ENCODE measurements at places on chromosomes 1 and 21.

GRCh38 chr1:237838320-237838719 lies 52.4 kb downstream of the ZP4 start:
- DNase-seq, result no peak

- DNase-seq, result no peak
Measured at GRCh38 chr1:187517546-187517945, 688.8 kb downstream of the PLA2G4A start.

DNA sequence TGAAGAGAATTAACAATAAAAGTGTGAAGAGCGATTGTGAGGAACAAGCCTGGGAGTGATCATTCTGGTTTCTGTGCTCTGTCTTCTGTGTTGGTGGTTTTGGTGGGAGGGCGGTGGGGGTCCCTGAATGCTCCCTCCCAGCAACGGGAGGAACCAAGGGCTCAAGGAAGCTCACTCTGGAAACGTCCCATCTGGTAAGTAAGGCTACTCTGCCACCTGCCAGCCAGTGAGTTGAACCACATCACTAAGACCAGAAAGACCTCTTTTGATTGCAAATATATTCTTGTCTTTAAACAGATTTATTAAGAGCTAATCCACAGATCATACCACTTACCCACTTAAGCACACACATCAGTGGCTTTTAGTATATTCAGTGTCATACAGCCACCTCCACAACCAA lies 125.0 kb downstream of the PRDM2 start:
- DNase-seq, result no peak

DNA sequence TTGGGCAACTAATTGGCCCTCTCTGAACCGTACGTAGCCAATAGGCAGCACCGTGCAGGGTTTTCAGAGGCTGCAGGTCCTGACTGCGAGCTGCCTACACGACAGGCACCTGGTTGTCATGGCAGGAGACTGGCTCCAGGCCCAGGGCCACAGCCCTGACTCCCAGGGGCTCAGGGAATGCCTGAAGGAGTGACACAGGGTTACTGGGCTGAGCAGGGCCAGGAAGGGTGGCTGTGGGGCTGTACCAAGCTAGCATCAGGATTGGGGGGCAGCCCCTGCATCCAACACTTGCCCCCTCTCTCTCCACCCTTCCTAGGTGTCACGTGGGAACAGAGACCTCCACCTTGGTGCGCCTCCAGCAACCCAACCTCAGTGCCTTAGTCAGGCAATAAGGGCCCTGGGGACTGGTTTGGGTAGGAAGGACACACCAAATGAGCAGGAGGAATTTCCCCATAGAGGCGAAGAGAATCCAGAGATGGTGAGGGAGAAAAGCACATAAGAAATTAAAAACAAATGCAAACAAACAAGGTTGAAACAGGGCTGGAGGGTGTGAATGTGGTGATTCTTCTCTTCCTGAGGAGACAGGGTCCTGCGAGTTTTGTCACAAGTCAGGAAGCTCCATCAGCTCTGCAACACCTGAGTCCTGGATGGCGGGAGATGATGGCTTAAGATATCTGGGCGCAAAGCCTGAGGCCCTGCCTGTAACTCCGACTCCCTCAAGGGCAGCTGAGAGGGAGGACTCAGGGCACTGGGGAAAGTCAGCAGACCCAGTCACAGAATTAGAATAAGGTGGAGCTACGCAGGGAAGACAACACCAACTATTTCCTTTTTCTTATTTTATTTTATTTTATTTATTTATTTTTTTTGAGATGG lies 19.7 kb upstream of the RNU1-4 start:
- no peak for DNase-seq

GRCh38 chr1:167439301-167439988 lies 78.9 kb downstream of the CD247 start:
- peak; percentile 31 for DNase-seq

DNA sequence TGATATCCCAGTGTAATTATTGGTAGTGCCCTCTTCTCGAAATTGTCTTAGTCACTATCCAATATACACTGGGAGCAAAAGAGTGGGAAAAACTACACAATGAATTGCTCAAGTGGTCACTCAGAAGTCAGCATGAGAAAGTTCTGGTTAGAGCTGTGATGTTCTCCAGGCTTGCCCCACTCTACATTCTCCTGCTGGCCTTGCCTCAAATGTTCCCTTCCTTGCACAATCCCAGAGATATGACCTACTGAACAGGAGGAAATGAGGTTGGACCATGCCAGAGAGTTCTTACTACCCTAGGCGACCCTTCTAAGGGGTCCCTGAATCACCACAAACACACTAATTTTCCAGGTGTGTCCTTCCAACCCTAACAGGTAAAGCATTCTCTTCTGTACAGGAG lies 40.8 kb downstream of the GLUL start:
- no peak for DNase-seq

DNA sequence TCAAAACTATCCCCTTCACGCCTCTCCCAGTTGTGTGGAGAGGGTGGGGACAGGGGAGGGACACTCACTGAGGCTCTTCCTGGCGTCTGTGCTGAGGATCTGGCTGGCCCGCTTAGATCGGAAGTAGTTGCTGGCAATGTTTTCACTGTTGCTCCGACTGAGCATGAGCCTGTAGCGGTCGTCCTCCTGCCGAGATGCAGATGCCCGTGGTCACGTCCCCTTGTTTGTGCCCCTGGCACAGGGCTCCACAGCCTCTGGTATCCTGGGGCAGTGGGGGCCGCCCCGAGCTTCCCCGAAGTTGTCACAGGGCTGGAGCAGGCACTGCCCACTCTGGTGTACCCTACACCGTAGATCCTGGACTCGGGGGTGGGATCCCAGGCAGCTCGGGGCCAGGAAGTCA lies 5.0 kb upstream of the DDOST start:
- no peak for DNase-seq

GRCh38 chr1:182249201-182249676 lies 142.4 kb downstream of the GLUL start:
- DNase-seq, result no peak

DNA sequence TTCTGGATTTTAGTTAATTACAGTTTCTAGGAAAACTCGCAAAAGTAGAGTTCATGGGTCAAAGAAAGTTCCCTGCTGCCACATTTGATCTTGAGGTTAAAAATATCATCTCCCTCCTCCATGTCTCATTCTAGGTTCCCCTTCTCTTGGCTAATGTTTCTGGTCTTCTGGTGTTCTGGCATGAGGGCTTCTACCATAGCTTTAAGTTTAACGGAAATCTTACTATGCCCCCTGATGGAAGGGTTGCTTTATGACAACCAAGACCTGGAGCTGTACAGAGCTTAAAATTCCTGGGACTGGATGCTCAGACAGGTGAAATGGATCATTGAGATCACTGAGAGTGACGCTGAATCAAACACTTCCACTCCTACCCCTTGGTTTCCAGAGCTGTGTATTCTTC lies 1881.7 kb downstream of the MRPL39 start:
- no peak for DNase-seq

DNA sequence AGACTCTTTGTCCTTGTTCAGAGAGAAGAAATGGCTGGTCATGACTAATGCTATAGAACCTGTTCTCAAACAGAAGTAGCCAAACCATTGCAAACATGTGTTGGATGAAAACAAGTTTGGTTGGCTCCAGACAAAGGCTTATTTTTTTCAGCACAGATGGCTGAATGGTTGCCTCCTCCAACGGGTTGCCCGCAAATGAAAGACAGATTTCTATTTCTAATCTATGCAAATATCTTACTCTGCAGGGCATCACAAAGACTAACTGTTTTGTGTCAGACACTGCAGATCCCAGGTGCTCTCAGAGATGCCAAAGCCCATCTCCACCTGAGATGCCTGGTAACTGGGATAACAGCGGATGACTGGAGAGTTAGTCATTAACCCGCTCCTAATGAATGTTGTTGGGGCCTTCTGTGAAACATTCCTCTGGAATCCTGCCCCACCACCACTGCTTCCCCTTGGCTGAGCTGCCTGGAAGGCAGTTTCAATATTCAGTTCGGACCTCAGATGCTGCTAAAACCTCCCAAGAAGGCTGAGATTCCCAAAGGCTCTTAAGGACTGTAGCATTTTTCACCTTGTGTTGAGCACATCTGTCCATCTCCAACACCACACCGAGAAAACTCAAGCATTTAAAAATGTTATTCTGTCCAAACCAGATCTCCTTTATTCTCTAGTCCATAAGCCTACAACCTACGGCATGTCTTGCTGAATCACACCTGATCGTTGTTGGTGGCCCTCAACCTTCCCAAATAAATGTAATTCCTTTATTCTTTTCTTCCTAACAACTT lies 104.4 kb downstream of the PTPN14 start:
- DNase-seq, result no peak

- no peak for DNase-seq
Measured at GRCh38 chr1:109816975-109817535, 53.3 kb upstream of the EPS8L3 start.

GRCh38 chr1:58804853-58805565 lies 21.2 kb upstream of the JUN start:
- no peak for DNase-seq

DNA sequence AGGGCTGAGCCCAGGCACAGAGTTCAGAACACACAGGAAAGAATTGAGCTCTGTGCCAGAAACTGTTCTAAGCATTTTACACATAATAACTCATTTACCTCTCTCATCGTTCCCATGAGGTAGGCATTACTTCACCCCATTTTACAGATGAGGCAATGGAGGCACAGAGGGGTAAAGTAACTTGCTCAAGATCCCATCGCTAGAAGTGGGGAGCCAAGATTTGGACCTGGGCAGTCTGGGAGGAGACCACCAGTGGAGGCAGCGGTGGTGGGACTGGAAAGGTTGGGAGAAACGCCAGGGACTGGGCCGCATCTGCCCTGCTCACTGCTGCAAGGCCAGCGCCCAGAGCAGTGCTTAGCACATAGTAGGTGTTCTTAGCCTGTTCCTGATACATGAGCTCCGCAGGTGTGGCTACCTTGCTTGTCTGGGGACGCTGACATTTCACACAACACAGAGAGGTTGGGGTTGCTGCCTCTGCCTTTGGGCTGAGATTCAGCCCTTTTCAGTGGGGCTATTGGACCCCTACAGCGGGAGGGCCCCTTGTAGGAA lies 27.8 kb upstream of the EPS8L3 start:
- no peak for DNase-seq

- no peak for DNase-seq
Measured at GRCh38 chr1:204227351-204227750, 13.6 kb upstream of the GOLT1A start.

DNA sequence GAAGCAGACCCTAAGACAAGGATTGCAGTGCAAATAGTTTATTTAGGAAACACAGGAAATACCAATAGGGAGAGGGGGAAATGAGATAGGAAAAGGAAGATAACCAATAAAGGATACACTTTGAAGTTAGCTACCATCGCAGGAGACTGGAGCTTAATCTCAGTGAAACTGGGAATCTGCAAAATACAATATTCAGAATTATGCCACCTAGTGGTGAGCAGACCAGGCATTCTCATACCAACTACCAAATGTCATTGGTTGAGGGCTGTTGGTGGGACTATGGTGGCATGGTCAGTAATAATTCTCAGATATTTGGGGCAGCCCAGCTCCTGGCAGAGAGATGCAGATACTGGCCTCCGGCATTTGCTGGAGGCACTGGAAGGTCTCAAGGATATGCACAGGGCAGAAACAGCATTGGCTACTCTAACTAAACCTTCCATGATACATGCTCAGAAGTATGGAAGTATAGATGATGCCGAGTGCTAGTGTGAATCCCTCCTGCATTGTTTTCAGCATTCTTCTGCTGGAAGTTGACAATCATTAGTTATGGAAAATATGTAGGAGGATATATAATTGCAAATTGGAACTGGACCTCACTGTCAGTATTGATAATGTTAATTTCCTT lies 11.8 kb upstream of the ZFP69B start:
- DNase-seq, result peak; percentile 21

- DNase-seq, result no peak
Measured at GRCh38 chr1:17875171-17875881, 120.2 kb downstream of the ACTL8 start.

DNA sequence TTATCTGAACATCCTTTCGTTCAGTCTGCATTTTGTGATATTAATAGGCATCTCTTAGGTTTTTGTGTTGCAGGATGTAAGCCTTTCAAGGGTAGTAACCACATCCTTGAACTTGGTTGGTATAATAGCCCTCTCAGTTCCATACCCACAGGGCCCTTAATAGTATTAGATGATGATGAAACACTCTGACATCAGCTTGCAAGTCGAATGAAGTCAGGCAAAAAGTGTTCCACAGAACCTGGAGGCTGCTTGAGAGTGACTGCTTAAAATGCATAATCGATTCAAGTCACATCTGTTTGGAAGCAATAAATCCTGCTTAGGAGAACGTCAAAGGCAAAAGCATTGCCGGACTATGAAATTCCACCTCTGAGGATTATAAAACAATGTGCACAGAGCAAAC lies 415.6 kb upstream of the KAZN start:
- DNase-seq, result no peak

DNA sequence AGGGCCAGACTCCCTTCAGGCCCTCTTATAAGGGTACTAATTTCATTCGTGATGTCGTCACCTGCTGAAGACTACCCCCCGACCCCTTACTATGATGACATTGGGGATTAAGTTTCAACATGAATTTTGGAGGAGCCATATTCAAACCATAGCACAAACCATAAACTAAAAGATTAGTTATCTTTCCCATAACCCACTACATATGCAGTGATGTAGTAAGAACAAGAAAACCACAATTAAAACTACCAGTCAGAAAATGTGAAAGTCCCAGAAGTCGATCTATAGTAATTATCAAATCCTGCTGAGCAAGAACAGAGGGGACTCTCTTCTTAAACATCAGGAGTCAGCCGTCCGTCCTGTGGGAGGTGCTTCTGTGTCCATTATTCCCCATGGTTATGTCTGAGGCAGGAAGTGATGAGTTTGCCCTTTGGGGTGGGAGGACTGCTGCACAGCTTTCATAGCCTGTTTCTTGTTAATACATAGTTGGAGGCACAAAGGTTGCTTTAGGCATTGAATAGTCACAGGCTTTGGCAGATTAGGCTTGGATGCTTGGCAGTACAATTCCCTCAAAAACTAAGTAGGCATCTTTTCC lies 35.9 kb upstream of the PTGFRN start:
- DNase-seq, result no peak

- DNase-seq, result peak; percentile 10
Measured at GRCh38 chr1:246583448-246584185, 17.4 kb downstream of the CNST start.

GRCh38 chr1:29801561-29801973 lies 565.2 kb downstream of the PTPRU start:
- no peak for DNase-seq

- no peak for DNase-seq
Measured at GRCh38 chr1:212311836-212312497, 26.8 kb downstream of the PPP2R5A start.

GRCh38 chr1:61436016-61436415 lies 288.9 kb downstream of the TM2D1 start:
- no peak for DNase-seq

- no peak for DNase-seq
Measured at GRCh38 chr1:178945763-178946266, 74.9 kb upstream of the ANGPTL1 start.

GRCh38 chr1:240539769-240540414 lies 72.1 kb downstream of the GREM2 start:
- peak; percentile 32 for DNase-seq

- no peak for DNase-seq
Measured at GRCh38 chr1:246680190-246680589, 44.0 kb upstream of the SCCPDH start.
